ENCODE measurements at places on chromosomes 11 and 22.

- DNase-seq, result peak; percentile 78
Observed at GRCh38 chr11:35082321-35083180, 56.4 kb upstream of the CD44 start.

DNA sequence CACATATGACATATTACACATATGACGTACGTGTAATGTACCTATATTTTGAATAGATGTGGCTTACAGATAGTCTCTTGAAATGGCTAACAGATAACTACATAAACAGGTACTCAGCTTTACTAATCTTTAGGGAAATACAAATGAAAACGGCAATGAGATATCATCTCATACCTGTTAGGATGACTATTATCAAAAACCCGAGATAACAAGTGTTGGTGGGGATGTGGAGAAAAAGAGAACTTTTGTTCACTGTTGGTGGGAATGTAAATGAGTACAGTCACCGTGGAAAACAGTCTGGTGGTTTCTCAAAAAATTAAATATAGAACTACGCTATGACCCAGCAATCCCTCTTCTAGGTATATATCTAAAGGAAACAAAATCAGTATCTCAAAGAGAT, 247.6 kb downstream of the ETS1 start:
- no peak for DNase-seq

- no peak for DNase-seq
Observed at GRCh38 chr11:11442791-11443190, 89.7 kb upstream of the CSNK2A3 start.

DNA sequence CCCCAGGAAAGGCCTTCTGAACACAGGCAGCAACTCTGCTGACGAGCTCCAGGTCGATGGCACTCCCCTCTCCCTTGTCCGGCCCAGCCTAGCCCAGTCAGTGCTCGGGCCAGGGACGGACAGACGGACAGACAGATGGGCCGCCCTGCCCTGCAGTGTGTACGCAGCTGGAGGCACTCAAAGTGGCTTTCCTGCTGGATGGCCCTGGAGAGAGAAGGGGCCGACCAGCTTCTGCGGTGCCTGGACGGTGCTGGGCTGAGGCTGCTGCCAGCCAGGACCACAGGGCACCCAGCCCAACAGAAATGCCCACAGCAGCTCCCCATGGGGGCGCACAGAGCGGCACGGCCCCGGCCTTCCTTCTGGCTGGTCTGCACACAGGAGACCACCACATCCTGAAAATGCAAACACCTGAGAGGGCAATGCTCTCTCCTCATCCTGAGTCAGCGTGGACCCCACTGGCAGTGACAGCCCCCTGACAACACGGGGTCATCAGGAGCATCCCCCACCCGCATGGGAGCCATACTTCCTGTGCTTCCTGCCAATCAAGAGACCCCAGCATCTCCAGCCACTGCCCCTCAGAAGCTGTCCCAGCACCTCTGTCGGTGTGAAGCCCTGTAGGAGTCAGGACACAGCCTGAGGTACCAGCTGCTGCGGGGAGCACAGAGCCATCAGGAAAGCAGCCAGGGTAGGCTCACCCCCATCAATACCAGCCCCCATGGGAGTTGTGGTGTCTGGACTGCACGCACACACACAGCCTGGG, 692 bp upstream of the MOB2 start:
- DNase-seq, result peak; percentile 7

DNA sequence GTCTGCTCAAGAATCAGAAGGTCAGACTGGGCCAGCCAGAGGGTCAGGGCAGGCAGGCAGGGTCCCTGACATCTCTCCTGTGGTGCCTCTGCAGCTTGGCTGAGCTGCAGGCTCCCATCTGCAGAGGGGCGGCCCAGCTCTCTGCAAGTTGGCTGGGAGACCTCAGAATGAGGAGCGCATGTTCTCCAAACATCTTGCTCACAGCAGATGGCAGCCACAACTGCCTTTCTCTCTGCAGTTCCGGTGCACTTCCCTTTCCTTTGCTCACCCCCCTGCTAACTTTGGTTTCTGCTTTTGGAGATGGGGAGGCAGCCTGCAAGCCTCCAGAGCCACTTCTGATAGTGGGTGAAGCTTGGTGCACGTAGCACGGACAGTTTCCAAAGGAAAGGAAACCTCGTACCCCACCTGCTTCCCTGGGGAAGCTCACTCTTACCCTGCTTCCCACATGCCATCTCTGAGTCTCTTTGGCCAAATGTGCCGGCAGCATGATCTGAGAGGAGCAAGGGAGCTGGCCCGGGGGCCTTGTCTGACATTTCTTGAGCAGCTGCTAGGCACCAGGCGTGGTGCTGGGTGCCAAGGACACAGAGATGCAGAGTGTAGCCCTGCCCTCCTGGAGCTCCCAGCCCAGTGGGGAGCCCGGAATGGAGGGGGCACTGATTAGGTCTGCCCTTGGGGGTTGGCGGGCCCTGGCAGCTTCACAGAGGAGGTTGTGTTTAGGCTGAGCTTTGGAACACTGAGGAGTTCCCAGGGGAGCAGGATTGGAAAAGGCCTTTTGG, 18.2 kb downstream of the DAGLA start:
- no peak for DNase-seq

- no peak for DNase-seq
Observed at GRCh38 chr11:112961751-112962578, 745 bp downstream of the NCAM1 start.

DNA sequence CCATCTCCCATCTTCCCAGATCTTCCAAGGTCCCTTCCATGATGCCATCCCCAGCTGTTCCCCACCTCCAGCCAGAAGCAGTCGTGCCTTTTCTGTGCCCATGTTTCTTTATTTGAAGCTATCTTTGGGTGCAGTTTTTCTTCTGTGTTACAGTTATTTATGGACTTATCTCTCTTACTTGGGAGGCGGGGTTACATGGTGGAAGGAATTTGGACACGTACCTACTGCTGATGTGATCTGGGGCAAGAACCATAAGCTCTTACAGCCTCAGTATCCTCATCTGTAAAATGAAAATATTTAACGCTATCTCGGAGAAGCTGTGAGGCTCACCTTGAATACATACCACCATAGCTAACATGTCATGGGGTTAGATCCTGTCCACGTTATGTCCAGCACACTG, 98.9 kb downstream of the ZBTB16 start:
- no peak for DNase-seq

- DNase-seq, result peak; percentile 7
Observed at GRCh38 chr11:2795491-2795991, 90.0 kb downstream of the CDKN1C start.

- no peak for DNase-seq
Observed at GRCh38 chr22:44797181-44797725, 44.9 kb downstream of the ARHGAP8 start.

DNA sequence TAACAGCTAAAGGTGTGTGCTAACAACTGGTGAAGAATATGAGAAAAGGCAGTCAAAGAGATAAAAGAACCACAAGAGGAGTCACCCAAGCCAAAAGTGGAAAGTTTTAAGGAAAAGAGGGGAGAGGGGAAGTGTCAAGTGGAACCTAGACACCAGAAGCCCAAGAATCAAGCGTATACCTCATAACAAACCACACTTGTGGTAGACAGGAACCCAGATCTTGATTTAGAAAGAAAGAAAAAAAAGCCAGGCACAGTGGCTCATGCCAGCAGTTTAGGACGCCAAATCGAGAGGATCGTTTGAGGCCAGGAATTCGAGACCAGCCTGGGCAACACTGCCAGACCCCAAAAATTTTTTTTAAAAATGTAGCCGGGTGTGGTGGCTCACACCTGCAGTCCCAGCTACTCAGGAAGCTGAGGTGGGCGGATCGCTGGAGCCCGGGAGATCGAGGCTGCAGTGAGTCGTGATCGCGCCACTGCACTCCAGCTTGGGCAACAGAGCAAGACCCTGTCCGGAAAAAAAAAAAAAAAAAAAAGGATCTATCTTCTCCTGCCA, 877 bp downstream of the SLC25A17 start:
- DNase-seq, result no peak

GRCh38 chr22:43447380-43447779, 35.6 kb downstream of the MPPED1 start:
- DNase-seq, result no peak

DNA sequence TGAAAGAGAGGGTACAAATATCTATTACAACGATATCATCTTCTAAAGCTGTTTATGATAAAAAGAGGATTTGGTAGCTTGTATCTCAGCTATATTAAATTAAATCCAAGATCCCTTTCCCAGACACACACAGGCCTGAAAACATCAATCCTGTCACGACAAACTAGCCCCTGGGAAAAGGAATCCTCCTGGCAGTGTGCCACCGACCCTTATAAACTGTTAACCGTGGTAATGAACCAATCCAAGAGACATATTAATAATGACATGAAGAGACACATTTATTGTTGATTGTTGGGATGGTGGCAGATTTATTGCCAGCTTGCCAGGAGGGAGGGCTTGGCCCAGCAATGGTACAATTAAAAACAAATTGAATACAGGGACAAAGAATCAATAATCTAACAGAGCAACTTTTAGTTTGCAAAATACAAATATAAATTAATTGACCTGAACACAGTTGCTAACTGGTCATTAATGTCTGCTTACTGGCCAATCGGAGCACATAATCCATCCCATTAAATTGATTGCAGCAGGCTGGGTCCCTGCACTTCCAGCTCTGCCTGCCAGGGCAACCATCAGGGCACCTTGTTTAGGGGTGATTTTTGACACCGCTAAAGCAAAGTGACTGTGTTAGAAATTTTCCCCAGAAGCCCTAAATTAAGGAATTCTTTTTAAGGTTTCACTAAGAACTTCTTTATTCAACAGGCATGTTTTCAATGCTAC, 887.6 kb downstream of the OPCML start:
- DNase-seq, result no peak

- DNase-seq, result no peak
Observed at GRCh38 chr22:42313204-42313603, 42.8 kb upstream of the TCF20 start.

Measured in activated naive CD4-positive, alpha-beta T cell treated with anti-CD3 and anti-CD28 coated beads, Interleukin-2, amount 50 U/mL, for 16 hours (primary cell).